ENCODE measurements at places on chromosomes 13 and 19.

DNA sequence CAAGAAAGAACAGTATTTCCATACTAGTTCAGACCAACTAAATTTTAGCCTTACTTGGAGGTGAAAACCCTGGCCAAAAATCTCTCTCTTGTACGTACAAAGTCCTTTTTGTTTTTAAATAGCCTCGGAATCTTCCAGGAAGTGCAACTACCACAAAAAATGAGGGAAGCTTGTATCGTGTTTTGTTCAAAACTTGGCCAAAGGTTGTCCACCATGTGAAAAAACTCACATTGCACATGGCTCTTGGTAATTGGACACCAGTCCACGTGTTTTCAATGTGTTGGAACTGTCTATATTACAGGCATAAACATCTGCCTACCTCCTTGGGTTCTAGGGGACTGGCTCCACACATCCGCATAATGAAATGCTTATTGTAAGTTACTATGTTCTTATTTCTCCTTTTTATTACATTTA, 15.2 kb upstream of the STRN4 start:
- DNase-seq: no peak

DNA sequence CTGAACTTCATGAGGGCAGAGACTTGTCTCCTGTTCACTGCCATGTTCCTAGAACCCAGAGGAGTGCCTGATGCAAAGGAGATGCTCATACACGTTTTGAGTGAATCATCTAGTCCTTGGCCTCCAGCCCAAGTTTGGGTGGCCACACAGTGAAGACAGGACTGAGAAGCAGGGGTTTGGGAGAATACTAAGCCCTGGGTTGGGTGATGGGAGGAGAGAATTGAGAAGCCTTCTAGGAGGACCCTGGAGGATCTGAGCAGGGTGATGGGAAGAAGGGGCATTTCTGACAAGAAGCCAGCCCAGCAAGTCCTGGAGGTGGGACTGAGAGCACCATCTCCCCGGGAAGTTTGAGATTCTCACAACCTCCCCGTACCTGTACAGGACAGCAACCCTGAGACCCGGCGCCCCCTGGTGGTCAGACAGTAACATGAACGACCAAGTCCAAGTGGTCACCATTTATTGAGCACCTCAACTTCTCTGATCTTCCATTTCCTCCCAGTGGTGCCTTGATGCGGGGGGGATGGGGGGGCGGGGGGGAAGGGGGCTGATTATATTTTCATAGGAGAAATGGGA, 11.0 kb downstream of the CTU1 start:
- DNase-seq: peak; percentile 46

- DNase-seq: no peak
Measured at GRCh38 chr13:91572944-91573598, 174.7 kb downstream of the GPC5 start.

DNA sequence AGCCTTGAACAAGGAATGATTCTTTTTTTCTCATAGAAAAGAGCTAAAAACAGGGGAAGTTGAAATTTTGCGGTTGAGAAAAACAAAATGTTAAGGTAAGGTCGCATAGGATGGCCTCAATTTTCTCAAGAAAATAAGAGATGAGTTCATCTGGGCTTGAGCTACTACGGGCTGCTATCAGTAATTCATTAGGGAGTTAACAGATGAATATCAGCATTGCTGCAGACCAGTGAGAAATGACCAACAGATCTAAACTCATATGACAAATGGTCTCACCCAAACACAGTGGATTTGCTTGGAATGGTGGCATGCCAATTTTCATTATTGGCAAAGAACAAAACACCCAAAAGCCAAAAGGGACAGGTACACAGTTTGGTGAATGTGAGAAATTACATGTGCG, 56.6 kb downstream of the GPC6 start:
- no peak for DNase-seq

- no peak for DNase-seq
Measured at GRCh38 chr19:6694147-6694815, 24.3 kb upstream of the TNFSF14 start.

- no peak for DNase-seq
Measured at GRCh38 chr19:10979951-10980381, 19.1 kb downstream of the SMARCA4 start.

- DNase-seq: no peak
Measured at GRCh38 chr13:44157606-44158005, 216.0 kb upstream of the SERP2 start.

- DNase-seq: no peak
Measured at GRCh38 chr19:39837978-39838377, 4.0 kb upstream of the DYRK1B start.

DNA sequence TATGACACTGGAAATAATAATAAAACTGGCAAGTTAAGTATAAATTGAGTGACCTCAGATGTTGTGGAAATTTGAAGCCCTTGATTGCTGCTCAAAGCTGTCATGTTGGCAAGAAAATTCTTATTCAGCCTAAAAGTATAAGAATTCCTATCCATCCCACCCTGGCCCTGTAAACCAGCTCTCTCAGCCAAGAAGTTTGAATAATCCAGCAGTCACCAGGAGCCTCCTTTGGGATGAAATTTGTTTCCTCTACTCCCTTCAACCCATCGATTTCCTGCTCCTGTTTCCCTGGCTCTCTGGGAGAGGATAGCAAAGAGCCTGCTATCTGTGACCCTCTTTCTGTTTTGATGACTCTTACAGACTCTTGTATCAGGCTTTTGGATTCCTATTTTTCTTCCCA, 169.3 kb downstream of the LHFPL6 start:
- no peak for DNase-seq

- no peak for DNase-seq
Measured at GRCh38 chr19:40599331-40599901, 1.8 kb upstream of the LTBP4 start.

DNA sequence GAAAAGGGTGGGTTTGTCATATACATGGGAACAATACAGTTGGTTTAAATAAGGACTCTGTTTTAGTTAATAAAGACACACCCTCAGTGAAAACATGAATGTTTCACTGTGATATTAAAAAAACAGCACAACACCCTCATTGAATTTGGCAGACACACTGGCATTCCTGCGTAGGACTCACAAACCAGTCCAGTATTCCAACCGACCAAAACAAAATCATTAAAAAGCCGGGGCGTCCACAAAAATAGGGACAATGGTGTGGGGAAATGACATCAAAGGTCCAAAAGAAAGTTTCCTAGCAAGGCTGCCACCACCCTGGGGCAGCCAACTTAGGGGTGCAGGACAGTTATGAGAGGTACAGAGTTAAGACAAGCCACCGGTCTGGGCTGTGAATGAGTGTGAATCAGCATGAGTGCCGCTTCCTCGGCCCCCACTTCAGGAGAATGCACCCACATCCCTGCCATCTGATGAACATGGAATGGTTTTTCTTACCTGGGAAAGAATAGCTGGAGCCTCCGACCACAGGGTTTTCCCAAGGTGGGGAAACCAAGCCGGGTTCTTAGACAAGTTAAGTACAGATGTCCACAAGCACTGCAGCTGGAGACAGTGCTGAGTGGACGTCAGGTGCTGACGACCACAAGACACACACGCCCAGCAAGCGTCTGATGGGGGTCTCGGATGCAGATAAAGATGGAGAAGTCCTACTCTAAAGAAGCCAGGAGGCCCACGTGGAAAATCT, 73.3 kb downstream of the KLF2 start:
- no peak for DNase-seq

DNA sequence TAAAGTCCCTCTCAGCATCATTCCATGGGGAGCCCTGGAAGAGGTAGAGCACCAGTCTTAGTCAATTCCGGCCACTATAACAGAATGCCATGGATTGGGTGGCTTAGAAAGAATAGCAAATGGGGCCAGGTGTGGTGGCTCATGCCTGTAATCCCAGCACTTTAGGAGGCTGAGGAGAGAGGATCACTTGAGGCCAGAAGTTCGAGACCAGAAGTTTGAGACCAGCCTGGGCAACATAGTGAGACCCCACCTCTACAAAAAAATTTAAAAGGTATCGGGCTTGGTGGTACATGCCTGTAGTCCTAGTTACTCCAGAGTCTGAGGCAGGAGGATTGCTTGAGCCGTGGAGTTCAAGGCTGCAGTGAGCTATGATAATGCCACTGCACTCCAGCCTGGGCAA, 25.0 kb upstream of the SIN3B start:
- no peak for DNase-seq

DNA sequence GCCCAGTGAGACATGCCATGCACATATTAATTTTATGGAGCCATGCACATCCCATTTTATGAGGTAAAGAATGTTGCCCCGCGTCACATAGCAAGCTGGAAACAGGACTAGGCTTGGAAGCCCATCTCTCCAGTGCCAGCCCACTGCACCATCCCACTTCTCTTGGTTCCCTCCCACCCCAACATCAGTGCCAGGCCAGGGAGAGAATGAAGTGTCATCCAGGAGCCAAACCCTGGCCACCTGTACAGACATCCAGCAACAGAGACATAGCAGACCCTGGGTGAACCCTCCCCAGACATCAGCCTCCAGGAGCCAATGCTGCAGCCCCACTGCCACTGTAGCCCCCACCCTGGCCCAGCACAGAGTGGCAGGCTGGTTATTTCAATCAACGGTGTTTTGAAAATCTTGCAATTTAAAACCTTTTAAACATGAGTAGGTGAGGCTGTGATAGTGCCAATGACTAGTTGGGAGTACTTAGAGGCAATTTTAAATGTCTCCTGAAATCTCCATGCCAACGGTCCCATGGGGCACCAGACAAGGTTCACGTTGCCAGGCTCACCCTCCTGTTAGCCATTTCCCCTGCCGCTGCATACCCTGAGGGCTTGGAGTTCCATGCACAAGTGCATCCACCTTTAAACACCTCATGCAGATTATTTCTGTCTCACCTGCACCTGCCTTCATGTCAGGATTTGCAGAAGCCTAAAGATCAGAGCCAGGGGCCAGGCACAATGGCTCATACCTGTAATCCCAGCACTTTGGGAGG, 34.7 kb downstream of the VSTM2B start:
- no peak for DNase-seq

DNA sequence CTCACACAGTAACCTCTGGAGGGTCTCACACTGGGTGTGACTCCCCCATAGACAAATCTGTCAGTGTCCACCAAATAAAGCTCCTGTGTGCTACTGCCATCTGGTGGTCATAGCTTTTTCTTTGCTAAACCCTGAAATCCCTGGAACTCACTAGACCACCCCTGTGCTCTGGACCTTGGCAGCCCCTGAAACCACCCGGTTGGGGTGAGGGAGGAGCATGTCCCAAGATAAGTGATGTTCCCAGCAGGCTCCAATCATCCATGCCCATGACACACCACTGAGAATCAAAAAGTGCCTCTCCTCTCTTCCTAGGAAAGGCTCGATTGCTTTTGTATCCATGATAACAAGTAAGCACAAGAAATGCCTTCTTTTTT, 6.5 kb upstream of the HSD17B14 start:
- no peak for DNase-seq

DNA sequence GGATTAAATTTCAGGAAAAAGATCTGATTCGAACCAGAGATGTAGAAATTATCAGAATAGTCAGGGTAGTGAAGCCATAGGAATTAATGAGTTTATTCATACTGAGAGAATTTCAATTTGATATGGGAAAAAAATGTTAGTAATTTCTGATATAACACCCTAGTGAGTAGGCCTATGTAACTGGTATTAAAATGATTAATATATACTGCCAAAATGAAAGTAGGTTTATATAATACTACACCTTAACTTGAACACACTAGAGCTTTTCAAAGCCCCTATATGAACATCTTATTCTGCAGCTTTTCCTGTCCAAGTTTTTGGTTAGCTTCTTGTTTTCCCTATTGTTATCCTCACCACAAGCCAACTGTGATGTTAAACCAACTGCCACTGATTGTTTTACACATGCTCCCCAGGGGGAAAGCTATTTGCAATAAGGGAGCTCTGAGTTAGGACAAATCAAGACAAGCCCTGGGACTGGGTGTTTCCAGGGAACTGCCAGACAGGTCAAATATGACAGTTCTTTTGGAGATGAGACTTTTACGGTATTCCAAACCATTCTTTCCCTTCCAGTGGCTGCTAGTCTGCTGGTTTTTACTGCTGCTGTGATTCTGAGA, 45.3 kb downstream of the FNDC3A start:
- DNase-seq: no peak

All from T-cell (primary cell).